ENCODE measurements at places on chromosomes 4 and X.

DNA sequence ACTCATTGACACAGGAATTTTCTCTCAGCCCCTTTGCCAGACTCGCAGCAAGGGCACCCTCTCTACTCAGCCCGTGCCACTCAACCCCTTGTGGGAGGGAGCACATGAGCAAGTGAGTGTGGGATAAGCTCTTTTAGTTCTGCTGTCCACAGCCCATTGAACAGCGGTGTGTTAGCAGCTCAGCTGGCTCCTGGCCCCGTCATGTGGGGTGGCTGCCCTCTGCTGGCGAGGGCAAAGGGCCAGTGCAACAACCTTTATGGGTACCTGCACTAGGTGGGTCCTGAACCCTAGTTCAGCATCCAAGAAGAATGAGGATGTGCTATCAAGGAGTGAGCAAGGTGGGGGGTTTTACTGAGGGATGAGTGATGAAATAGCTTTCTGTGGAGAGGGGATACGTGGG is 85.0 kb upstream of the ZNF81 start:
- no peak for DNase-seq

DNA sequence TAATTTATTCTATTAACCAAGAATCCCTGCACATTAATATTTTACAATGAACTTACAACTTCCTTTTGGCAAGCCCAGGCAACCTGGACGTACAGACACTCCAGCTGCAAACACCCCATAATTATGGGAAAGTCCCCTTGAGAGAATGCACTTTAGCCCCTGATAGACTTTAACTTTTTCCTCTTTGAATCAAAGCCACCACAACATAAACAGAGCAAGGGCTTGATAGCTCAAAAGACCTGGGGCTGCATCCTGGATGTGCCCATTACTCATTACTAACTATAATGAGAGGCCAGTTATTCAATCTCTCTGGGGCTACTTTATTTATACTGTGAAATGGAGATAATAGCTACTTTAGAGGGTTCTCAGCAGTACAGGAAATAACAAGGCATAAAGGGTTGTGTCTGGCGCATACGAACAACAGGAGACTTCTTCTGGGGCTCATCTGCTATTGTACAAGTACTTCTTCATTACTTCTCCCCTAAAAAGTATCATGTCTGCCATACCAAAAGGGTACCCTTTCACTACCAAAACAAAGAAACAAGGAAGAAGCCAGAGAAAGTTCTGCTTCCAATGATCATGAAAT is 54.9 kb downstream of the CASK start:
- no peak for DNase-seq

- peak; percentile 79 for DNase-seq
Measured at GRCh38 chrX:109774706-109775105, 41.6 kb upstream of the ACSL4 start.

- DNase-seq: peak; percentile 13
Measured at GRCh38 chrX:118373538-118373937, 27.6 kb downstream of the WDR44 start.

- no peak for DNase-seq
Measured at GRCh38 chrX:15382813-15383212, 1.4 kb downstream of the VEGFD start.

GRCh38 chrX:78944351-78944750 is 840 bp upstream of the P2RY10 start:
- DNase-seq: no peak

DNA sequence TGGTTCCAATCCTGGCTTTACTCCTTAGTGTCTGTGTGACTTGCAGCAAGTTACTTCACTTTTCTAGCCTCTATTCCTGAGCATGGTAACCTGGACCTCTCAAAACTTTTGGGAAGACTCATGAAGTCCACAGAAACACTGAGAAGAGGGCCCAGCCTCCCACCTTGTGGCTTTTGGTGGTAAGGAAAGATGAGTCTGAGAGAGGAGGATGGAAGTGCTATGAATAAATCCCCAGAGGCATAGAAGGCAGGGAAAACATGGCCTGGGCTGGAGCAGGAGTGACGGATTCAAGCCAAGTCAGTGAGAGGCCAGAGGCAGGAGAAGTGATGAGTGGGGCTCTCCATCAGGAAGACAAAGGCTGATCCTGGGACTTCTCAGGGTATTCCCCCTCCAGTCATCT is 10.9 kb upstream of the MAGEA4 start:
- no peak for DNase-seq

DNA sequence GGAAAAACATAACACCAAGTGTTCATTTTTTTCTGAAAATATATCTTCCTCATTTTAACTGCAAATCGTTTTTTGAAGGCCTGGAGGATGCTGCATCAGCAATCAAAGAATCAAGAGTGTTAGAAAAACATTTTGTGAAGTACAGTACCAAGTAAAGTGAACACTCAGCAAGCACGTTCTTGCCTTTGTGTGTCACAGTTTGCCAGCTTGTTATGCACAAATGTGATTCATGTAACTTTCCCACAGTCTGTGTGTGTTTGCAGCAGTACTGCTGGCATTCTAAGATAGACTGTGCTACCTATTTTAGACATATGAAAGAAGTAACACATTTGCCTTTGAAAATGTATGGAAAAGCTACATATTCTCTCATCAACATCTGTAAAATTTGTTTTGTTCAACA is 1617.7 kb downstream of the RPA4 start:
- no peak for DNase-seq

DNA sequence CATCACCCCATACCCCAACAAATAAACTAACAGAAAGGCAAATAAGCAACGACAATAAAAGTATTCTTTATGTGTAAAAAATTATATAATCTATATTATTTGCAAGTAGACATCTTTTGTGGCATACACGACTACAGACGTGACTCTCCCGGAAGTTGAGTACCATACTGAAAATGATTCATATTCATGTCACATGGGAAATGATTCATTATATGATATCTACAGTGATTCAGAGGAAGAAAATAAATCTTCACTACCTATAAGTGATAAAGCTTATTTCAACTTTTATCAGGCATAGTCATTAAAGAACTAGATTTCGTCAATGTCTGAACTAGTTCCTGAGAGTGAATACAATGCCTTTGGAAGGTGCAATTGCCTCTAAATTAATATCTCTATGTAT is 4.6 kb upstream of the ANTXR2 start:
- DNase-seq: peak; percentile 71

- DNase-seq: no peak
Measured at GRCh38 chr4:179585761-179586160, 2143.5 kb upstream of the AGA start.

GRCh38 chr4:43132010-43132582 is 239.6 kb downstream of the GRXCR1 start:
- DNase-seq: peak; percentile 34

GRCh38 chrX:2955281-2955680 is 26.1 kb upstream of the ARSD start:
- DNase-seq: no peak

DNA sequence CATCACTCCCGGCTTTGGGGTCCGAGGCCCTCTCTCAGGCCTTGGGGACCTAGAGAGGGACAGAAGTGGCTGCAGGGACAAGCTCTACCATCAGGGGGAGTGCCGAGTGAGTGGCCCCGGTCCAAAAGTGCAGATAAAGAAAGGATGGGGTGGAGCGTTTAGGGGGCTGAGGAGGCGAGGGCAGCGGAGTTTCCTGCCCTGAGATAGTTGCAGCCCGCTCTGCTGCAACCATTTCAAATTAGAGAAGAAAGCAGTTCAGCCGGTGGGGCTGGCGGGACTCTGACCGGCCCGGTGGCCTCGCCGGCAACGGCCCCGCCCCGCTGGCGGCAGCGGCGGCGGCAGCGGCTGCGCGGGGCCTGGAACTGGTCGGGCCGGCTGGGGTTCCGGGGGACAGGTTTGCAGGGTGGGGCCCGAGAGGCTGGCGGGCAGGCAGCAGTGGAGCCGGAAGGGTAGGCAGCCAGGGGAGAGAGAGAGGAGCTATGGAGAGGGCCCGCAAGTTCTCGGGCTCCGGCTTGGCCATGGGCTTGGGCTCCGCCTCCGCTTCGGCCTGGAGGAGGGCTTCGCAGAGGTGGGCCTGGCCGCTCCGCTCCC is 7.6 kb downstream of the DLG3 start:
- DNase-seq: no peak

DNA sequence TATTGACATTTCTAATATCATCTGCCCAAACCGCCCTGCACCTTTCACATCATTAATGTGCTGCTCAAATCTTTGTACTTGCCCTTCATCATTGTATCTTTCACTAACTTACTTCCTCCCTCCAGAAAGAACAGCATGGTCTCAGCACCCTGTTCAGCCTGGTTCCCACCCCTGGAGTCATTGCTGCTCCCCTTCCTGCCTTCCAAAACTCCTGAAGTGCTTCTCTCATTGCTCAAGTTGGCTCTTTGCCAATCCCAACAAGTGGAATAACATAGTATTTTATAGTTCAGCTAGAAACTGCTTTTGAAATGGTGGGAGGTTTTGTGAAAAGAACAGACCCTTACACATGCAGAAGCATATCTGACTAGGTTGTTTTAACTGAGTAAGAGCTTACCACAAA is 14.0 kb upstream of the TTC29 start:
- peak; percentile 15 for DNase-seq

DNA sequence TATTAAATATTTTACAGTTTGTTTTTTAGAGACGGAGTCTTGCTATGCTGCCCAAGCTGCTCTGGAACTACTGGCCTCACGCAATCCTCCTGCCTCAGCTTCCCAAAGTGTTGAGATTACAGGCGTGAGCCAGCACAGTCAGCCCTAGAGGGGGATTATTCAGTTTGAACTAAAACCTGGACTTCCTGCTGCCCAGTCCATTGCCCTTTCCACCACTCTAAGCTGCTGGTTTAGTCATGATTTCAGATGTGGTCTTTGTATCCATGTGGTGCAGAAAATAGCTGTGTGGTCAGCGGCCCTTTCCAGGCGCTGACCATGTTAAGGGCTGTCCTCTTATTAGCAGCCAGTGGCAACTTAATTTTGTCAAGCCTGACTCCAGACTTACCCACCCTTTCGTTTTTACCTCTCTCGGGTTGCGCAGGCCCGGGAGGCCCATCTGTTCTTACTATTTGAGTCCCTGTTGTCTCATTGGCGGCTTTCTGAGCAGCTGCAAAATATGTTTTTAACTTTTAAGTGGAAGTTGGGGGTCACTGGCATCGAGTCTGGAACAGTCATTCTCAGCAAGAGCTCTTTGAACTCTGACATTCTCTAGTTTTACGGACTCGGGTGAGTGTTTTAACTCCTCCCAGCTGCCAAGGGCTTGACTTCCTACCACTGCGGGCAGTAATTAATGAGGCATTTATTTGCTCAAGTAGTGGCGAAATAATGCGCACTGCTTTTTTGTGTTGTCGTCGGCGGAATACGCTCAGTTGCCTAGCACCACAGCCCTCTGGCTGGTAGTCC is 773 bp upstream of the VMA21 start:
- peak; percentile 1 for DNase-seq

DNA sequence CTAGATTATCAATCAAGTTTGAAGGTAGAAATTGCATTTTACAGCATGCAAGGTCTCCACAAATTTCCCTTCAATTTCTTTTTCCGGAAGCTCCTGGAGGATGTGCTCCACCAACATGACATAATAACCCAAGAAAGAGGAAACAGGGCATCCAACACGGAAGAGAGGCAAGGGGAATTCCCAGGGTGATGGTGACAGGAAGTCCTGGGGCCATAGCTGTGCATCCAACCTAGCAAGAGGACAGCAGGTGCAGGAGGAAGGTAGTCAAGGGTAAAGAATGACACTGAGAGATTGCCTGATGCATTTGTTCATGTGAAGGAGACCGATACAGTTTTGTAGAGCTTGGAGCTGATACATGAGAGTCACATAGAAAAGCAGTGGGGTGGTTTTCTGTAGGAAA is 115.7 kb upstream of the LSM6 start:
- no peak for DNase-seq

DNA sequence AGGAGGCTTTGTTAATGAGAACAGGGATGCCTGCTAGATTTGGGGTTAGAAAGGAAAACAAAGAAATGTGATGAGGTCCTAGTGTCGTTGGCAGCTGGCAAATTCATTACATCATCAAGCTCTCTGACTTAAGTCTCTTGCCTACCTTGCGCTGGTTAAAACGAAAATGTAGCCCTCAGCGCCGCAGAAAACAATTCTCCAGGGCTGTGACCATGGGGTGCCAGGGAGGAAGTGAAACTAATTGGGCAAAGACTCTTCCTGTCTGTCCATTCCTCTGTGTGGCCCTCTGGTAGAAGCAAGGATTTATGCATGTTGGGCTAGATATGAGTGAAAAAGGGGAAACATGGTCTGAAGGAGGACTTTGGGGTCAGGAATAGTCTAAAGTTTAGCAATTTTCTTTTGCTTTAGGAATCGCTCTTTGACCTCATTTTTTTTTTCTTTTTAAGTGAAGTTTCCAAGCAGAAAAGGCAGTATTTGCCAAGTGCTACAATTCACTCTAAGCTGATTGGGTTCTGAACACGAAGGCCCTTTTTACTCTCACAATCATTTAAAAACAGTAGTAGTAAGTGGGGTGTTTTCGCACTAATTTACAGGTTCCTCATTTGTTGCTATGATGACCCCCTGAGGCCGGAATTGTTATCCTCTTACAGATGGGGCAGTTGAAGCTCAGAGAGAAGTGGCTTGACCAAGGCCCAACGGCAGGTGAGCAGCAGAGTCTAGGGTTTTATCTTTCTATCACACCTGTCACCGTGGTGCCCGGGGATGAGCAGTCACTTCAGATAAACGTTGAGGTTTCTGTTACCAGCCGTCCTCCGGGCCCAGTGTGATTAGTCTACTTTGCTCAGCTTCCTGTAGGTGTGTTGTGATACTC is 27.3 kb upstream of the CHRNA9 start:
- no peak for DNase-seq

GRCh38 chr4:80143307-80143679 is 54.0 kb upstream of the PRDM8 start:
- DNase-seq: no peak

- no peak for DNase-seq
Measured at GRCh38 chrX:2284601-2285000, 216.2 kb downstream of the DHRSX start.

DNA sequence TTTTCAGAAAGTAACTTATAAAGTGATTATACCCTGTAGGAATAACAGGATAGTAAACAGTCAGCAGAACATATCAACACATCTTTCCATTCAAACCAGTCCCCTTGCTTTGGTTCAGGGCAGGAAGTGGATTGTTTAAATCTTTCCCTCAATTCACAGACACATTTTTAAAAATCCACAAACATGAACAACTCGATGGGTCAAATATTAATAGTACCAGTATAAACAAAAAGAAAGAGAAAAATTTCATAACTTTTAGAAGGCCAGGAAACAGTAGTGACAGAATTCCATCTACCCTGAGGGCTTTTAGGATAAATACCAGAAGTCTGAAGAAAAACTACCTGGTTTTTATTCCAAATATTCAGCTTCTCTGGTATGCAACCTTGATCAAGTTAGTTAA is 1072.8 kb upstream of the PABPC4L start:
- no peak for DNase-seq

GRCh38 chr4:2063557-2064275 is 4.6 kb downstream of the NAT8L start:
- no peak for DNase-seq

- no peak for DNase-seq
Measured at GRCh38 chr4:1618438-1618837, 65.7 kb downstream of the FAM53A start.
